RPMI8226 (cell line): ENCODE measurements at places on chromosomes 1 and 21.
A peak's percentile ranks its signal among the peaks of the same experiment; 100 is the strongest.

DNA sequence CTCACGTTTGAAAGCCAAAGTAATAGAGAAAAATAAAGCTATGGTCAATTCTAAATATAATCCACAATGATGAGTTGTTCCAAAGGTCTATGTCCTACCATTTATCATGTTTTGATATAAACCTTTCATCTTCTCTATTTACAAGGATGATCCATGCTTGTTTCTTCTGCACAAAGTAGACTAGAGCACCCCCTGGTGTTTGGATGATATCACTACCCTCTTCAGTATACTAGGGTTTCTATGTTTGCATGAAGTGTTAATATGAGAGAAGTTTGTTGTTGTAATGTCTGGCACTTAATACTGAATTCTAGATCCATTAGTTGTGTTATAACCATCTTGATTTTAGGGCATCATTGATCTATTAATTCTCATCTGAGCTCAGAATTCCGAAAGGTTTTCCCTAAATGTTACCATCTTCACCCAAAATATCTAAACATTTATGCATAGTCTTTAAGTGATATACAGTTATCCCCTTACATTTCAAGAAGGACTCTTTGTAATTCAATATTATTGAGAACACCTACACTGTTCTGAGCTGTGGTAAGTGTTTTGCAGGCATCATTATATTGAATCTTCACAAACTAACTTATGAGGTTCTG, 21.1 kb downstream of the CLDN8 start:
- peak; percentile 39 for DNase-seq

- peak; percentile 56 for DNase-seq
Observed at GRCh38 chr1:48203287-48203900, 19.1 kb upstream of the SLC5A9 start.

- peak; percentile 26 for DNase-seq
Observed at GRCh38 chr1:244653439-244654107, 647 bp downstream of the DESI2 start.

DNA sequence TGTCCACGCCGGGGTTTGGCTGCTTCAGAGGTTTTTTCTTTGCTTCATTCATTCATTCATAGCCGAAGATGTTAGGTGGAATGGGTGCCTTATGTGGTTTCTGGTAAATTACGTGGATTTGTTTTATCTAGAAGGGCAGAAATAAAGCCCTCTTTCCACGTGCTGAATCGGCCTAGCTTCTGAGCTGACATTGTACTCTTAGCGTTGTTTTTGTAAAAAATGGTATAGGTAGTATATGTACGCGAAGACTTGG, 1.5 kb downstream of the GALNT2 start:
- DNase-seq: no peak

DNA sequence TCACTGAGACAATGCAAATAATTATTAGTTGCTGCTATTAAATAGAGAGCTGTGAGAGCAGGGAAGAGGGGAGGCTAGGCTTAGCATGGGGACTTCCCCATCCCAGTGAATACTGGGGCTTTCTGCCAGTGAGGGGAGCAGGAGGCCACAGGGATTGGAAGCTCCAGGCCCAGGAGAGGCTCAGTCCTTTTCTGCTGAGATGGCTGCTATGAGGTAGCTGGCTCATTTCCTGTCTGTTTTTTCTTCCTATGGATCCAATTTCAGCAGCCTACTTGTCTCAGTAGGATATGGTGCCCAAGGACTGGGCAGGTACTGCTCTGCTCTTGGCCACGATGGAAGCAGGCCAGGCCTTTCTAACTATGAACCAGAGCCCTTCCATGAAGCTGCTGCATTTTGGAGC, 10.0 kb downstream of the STMN1 start:
- DNase-seq: no peak

DNA sequence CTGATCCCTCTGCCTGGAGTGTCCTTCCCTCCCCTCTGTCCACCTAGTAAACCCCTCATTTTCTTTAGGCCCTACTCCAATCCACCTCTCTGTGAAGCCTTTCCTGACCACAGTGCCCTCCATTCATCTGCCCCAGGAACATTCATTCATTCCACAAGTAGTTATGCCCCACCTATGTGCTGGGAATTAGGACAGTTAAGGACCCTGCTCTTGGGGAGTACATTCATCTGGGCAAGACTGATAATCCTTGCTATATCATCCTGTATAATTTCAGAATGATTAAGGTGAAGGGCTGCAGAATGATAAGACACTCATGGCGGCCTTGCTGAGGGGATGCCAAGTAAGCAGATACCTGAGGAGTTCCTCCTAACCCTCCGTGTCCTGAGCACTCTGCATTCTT, 10.3 kb upstream of the FAM20B start:
- no peak for DNase-seq

DNA sequence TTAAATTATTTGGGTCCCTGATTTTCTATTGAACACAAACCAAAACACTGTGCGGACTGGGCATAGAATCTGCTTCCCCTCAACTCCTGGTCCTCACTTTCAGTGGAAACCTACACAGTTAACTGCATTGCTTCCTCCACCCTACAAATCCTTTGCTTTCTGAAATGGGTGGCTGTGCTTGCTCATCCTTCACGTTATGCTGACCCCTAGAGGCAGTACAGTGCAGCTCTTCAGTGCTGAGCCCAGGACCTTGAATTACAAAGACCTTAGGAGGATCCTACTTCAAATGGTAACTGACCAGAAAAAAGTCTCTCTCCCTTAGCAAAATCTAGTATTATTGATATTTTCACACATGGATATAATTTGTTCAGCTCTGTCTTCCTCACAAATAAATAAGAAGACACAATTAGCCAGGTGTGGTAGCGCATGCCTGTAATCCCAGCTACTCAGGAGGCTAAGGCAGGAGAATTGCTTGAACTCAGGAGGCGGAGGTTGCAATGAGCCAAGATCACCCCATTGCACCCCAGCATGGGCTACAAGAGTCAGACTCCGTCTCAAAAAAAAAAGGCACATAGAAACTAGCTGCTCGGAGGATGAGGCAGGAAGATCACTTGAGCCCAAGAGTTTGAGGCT, 63.4 kb upstream of the L1TD1 start:
- DNase-seq: peak; percentile 59

DNA sequence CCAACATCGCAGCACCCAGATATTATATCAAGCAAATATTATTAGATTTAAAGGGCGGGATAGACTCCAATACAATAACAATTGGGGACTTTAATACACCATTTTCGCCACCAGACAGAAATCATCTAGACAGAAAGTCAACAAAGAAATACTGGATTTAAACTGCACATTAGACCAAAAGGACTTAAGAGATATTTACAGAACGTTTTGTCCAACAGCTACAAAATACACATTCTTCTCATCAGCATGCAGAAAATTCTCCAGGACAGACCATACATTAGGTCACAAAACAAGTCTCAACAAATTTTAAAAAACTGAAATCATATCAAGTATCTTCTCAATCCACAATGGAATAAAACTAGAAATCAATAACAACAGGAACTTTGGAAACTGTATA, 121.2 kb downstream of the ACBD6 start:
- no peak for DNase-seq

DNA sequence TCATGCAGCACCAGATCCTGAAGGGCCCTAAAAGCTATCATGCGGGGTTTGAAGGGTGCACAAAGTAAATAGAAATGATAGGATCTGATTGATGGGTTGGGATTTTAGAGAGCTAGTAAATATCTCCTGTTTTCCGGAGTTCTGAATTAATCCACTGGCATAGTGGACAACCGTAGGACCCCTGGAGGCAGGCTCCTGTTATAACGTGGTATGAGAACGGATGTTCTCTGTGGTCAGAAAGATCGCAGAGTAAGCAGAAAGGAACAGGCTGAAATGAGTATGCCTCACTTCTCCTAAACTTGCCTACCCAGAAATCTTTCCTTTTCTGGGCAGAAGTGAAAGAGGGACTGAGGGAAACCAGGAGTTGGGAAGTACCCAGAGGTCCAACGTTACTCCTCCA, 470.8 kb downstream of the AJAP1 start:
- DNase-seq: peak; percentile 65

DNA sequence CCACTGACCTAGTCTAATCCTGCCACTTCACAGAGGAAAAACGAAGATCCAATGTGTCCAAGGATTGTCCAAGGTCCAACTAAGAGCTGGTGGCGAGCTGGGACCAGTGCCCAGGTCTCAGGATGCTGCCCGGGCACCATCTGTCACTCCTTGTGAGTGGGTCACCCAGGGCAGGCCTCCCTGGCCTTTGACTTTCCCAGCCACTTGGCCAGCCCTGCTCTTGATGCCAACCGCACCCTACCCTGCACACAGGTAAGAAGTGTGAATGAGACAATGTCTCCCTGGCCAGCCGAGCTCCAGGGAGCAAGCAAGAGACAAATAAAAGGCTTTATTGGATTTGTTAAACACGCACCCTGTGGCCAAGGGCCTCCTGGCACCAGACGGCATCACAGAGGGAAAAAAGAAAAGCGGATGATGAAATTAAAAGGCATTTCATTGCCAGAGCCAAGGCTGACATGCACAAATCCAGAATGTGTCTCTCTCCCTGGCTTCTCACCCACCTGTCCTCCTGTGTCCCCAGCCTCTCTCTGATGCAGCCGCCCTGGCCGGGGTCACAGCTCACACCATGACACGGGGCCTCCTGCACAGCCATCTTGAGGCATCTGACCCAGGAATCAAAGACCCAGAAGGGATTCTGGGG, 72.8 kb downstream of the CAMK2N1 start:
- no peak for DNase-seq

DNA sequence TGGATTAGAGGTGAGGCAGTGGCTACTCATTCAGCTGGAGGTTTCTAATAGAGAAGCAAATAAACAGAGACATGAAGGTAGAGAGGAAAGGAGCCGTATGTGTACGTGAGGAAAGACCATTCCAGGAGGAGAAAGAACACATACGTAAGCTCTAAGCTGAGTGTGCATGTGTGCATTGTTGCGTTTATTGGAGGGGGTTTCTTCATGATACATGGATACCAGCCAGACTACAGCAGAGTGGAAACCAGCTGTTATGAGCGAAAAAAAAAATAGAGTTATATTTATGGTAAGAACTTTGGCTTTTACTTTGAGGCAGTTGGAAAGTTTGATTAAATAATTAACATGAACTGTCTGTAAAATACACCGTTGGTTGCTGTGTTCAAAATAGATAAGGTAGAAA, 173.4 kb upstream of the RGS18 start:
- no peak for DNase-seq

DNA sequence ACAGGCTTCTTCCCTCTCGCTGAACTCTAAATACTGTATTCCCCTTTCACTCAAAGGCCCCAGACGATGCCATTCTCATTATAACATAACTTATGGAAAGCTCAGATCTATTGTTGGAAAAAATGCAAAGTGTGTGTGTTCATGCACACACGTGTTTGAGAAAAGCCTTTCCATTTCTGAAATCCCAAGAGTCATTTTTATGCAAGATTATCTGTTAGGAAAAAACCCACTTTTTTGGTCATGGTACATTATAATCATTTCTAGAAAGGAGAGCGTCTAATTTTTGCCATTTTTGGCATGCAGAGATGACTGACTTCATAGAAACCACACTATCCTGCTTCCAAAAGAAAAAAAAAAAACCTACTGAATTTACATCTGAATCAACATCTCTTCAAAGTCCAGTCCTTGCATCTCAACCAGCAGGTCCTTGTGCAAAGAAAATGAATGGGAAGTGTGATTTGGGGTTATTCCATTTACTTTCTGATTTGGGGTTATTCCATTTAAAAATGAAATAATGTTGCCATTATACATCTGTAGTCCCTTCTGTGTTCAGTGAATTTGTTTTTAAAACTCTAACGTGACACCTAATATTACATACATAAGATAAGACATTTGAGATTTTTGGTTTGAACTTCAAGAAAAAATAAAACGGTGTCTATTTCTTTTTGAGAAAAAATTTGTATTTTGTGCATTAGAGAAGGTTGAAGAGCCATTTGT, 150.3 kb downstream of the DHRS3 start:
- no peak for DNase-seq

GRCh38 chr1:21291184-21291583, 921 bp upstream of the ECE1 start:
- no peak for DNase-seq

DNA sequence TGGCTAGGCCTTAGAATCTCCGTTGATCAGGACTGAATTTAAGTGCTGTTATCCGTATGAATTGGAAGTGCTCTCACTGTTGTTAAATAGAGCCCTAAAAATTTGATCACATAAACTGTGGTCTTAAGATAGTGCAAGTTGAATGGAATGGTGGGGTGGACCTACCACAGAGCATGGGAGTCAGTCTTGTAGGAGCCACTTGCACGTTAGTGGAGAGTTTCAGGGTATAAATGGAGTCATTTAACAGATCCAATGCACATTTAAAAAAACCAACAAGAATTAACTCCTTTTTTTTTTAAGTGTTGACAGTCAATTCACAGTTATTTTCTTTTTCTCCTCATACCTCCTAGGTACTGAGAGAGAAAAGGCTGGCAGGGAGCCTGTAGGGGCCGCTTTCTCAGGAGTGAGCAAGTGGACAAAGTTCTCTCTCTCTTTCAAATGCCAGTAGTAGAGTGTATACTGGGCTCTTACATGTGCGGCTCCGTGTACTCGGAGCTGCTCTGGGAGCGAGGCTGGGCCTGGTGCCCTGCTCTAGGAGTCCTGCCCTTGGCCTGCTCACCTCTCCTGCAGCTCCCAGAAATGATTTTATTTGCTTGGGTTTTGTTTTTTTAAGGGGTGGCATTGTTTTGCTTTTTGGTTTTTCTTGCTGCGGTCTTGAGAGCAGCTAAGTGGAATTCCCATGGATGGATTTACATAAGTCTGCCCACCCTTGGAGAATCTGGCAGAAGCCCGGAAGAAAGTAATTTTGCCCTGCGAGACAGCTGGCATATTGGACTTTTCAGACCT, 91.3 kb downstream of the ATP5PO start:
- no peak for DNase-seq

DNA sequence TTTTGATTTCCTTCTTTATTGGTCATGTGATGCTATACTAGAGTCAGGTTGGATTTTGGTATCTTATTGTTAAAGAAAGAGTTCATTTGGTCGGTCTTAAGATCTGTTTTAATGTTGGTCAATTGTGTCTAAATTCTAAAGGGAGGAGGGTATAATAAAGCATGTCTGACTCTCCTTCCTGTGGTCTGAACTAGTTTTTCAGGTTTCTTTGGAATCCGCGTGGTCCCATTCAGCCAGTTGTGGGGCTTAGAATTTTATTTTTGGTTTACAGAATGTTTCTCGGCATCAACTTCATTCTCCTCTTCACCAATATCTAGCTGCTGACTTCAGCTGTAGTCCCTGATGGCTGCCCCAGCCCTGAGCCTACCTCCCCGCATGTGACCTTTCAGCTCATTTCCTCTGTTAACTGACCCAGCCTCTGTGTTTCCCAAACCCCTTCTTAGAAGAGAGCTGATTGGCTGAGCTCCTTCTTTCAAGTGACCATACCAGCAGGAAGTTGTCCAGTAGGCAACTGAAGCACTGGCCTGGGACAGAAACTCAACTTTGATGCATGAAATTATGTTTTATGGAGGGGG, 8.7 kb upstream of the MYOC start:
- no peak for DNase-seq
